Peyer's patch (tissue), 4 donors: ENCODE measurements at places on chromosomes 6 and 20. TPM values are rescaled to one million over a fixed set of nuclear protein-coding genes. Genes with fewer than 3 reads are reported as not detected.
A peak's percentile ranks its signal among the peaks of the same experiment; 100 is the strongest.

Gene ZBTB46
- 1.9 TPM for total RNA-seq

- peak; percentile 11 for DNase-seq
Measured at GRCh38 chr20:46252352-46253091, 55.8 kb downstream of the CDH22 start.

DNA sequence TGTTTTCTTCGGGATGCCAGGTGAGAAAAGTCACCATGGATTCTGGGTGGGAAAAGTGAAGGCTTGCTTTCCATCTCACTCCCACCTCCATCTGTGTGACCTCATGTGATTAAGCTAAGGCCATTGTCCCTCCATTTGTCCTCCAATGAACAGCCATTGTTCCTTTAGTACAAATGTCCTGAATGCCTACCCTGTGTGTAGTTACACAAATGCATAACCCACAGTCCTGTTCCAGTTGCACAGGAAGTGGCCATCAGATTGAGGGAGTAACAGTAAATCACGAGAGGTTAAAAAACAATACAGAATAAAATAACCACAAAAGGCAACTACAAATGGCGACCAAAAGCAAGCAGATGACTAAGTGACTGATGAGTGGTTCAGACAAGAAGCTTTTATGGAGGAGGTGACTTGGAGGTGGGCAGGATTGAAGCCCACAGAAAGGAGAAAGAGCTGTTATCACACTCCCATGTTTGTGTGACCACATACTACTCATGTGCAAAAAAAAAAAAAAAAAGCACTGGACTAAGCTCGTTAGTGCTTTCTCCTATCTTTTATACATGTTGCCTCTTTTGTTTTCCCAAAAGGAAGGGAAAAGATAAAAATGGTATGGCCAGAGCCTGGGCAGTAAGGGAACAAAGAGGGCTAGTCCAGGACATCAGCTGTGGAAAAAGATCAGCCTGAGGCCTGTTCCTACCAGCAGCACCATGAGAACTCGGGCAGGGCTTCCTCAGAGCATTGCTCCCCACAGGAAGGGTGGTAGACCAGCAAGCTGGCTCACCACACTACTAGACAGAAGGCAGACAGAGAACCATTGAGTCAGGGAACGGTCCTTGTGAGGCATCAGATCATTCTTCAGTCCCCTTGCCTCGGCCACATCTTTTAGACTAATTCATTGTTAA is 111.0 kb downstream of the TFAP2A start:
- no peak for DNase-seq

Gene UST
- 3.0 TPM for total RNA-seq

DNA sequence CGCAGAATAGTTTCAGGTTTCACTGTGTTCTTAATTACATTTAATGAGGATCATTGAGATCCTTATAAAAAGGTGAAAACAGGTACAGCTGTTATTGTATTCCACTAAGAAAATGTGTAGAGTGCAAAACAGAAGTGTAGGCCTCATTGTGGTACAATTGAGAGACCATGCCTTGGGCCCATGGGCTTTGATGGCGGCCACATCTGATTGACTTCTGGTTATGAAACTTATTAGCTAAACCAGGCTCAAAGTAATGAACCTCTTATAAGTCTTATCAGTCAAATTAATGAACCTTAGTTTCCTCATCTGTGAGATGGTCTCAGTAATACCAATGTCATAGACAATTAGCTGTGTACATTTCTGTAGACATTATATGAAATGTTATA is 148.7 kb downstream of the ZDHHC14 start:
- DNase-seq: no peak

Gene MEI4
- not detected for total RNA-seq

Gene DPPA5
- total RNA-seq: not detected
